ENCODE measurements at places on chromosomes 12 and 14.
A peak's percentile ranks its signal among the peaks of the same experiment; 100 is the strongest.

DNA sequence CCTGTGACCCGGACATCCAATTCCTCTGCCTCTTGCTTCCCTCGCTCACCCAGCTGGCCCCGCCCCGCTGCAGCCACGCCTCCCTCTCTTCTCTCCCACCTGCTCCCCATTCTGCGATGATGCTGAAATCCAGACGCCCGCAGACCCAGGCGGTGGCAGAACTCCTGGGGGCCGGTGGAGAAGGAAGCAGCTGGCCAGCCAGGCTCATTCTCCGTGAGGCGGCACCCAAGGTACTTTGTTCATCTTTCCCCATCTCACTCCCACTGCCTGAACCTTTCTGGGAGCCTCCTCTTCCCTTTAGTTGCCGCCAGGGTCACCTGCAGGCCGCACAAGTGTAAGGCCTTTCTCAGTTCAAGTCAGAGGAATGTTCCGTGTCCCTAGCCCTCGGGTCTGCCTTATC is 35.7 kb downstream of the FOXN4 start:
- DNase-seq: no peak

DNA sequence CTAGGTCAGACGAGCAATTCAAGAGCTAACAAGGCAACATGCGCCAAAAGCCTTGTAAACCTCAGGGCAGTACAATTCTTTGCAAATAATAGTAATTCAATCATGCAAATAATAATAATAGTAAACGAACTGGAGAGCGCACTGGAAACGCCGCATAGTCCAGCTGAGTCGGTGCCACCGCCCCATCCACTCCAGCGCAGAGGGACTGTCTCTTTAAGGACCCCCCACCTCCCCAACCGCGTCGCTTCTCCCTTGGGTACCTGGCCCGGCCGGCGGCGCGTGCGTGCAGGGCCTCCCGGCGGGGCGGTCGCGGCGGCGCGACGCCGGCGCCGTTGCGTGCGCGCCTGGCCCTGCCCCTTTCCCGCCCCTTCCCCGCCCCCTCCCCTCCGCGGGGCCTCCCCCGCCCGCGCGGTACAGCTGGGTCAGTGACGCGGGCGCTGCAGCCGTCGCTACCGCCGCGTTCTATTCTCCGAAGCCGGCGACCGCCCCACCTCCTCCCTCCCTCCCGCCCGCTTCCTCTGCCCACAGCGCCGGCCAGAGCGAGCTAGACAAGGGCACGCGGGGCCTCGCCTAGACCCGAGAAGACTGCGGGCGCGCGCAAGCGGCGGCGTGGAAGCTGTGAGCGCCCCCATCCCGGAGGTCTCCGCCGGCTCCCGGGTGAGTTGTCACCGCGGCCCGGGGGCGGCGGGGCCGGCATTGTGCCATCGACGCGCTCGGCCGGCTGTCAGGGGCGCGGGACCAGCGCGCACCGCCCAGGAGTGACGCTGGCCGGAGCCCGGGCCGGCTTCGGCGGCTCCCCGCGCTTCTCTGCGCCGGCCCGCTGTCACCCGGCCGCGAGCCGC is at the start of gene SUSD6:
SUSD6 (plus strand) TSS at position 425 of the 842 bp plus-strand sequence. CDS start 46,997 bp downstream, outside the sequence.
- peak; percentile 91 for DNase-seq

- DNase-seq: no peak
These were observed 203.5 kb upstream of the G2E3 start for GRCh38 chr14:30355431-30355913.

DNA sequence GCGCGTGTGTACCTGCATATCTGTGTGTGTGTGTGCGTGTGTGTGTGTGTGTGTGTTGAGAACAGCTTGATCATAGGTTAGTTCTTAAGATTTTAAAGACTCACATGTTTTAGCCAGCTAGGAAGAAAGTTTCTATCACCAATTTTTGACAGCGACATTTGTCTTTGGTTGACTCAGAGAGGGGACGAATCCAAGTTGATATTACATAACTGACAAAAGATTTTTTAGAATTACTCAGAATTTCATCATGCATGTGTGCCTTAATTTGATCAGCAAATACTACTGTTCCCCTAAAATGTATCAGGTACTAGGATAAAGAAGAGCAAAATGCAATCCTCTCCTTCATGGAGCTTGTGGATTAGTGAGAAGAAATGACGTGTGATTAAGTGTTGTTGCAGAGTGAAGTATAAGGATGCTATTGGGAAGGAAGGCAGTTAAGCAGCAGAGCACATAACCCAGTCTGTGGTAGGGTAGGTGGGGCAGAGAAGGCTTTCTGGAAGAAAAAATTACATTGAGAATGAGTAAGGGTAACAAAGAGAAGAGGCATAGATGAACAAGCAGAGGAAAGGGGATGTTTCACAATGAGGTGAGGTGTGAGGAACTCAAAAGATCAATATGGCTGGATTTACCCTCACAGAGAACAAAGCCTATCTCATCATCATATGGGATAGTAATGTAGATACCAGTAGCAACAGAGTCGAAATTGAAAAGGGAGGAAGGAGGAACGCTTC is 77.5 kb downstream of the ELK3 start:
- DNase-seq: no peak

DNA sequence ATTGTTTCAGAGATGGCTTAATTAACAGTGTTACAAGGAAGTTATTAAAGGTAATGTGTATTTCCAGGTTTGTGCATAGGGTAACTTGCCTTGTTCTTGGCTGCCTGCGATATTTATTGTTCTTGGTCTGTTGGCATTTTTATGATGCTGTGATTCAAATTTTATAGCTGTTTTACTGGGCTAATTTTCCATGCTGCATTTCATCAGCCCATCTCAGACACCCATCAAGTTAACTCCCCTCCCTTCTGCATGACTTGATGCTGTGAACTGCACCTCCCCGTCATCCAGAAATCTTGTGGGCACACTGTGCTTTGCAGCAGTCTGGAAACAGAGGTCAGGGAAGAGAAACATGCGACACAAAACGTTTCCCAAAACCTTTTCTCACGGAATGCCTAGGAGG is 1049.2 kb downstream of the AACS start:
- DNase-seq: no peak

- no peak for DNase-seq
These were observed 77.2 kb upstream of the DYNC1H1 start for GRCh38 chr14:101887219-101887618.

GRCh38 chr14:33676135-33676566 is 274.7 kb downstream of the EGLN3 start:
- DNase-seq: peak; percentile 46

DNA sequence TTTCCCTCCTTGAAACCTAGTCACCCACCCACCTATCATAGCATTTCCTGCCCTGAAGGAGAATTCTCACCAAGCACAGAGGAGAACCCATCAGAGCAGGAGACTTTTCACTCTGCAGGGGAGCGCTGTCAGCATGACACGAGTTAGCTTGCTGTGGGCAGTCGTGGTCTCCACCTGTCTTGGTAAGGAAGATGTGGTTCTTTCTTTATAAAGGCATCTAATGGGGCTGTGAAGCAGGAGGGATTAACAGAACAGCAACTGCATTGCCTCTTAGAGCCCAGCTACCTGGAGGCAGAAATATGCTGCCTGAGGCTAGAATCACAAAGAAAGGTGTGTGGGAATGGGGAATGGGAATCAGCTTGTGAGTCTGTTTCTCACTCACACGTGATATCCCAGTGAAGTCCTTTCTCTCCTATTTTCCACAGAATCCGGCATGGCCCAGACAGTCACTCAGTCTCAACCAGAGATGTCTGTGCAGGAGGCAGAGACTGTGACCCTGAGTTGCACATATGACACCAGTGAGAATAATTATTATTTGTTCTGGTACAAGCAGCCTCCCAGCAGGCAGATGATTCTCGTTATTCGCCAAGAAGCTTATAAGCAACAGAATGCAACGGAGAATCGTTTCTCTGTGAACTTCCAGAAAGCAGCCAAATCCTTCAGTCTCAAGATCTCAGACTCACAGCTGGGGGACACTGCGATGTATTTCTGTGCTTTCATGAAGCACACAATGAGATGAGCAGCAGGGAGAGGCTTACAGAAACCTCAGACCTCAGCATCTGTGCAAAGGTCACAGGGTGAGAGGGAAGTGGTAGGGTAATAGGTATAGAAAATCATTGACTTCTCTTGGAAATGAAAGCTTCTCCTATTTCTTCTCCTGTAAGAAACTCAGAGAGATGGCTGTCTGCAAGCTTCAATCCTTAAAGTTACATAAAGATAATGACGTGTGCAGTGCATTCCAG is 316.9 kb downstream of the DAD1 start:
- DNase-seq: no peak

- no peak for DNase-seq
These were observed 214.2 kb downstream of the CACNA1C start for GRCh38 chr12:2266666-2267620.

DNA sequence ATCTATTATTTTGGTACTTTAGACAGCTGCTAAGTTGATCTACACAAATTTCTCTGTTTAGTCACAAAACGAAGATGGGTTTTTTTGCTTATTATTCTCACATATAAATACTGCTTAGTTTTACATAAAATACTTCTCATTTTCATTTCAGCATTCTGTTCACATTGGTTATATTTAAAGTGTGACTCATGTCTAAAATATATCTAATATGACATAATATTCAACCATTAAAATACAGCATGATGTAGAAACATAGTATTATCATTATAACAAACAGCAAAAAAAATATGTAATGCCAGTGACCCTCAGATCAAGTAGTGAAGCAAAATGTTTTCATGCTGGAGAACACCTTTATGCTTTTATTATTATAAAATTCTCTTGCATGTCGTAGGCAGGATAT is 63.7 kb downstream of the SH2B3 start:
- DNase-seq: no peak

GRCh38 chr12:3832738-3833137 is 40.5 kb downstream of the PARP11 start:
- no peak for DNase-seq

- DNase-seq: no peak
These were observed 4.2 kb downstream of the TAMALIN start for GRCh38 chr12:52010692-52011601.

DNA sequence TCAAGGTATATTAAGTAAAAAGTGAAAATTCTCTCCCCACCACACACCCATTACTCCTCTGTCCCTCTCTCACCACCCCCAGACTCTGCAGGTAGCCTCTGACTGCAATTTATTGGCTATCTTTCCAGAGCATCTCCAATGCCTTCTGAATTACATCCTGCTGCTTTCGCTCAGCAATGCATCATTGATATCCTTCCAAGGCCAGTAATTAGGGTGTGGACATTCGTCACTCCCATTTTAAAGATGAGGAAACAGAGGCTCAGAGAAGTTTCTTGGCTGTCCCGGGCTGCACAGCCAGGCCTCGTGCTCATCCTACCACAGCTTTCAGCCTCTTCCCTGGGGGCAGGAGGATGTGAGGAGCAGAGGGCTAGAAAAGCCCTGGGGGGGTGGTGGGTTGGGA is 23.6 kb upstream of the PGF start:
- DNase-seq: peak; percentile 15

- DNase-seq: peak; percentile 75
These were observed 104.5 kb downstream of the TGFB3 start for GRCh38 chr14:75877292-75877691.

- DNase-seq: peak; percentile 74
These were observed 5.6 kb downstream of the FBXO33 start for GRCh38 chr14:39426605-39427004.

GRCh38 chr12:53173085-53173715 is 7.3 kb upstream of the ZNF740 start:
- no peak for DNase-seq

DNA sequence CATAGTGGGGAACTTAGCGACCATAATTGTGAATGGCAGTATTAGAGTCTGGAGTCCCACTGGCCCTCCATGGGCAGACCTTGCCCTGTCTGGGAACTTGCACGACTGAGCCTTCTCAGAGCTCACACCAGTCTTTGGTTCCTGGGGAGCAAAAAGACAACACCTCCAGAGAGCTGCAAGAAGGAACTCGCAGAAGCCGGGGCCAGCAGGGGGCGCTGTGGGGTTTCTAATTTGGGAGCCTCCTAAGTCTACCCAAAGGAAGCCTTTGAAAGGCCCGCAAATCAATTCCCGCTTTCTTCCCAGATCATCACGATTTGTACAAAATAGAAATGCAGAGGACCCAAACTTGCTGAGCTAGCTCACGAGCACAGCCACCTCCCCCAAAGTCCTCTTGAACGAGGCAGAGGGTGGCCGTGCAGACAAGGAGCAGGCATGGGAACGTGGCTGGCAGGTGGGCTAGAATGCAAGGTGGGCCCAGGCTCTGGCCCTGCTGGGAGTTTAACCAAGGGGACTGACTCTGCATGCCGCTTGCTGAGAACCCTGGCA is 46.3 kb upstream of the FBXO21 start:
- peak; percentile 16 for DNase-seq

- DNase-seq: no peak
These were observed 38.2 kb downstream of the XRCC3 start for GRCh38 chr14:103676881-103677675.

- DNase-seq: no peak
These were observed 73.4 kb downstream of the PITPNM2 start for GRCh38 chr12:123077298-123078119.
